ENCODE measurements at places on chromosomes 1 and 21.

DNA sequence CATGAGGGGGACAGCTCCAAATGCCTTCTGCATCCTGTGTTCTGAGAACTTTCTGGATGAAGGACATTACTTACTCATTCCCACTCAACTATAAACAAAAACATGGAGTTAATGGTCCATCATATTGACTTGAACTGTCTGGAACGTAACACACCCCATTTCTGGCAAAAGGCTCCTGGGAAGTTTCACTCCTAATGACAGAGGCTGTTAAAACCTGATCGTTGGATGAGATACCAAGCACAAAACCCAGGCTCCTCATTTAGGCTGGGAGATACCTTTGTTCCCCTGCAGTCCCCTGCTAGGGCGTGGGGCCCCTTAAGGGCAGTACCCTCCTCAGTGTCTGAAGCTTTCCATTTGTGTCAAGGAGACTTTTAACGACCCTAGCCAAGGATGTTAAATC lies 78.9 kb downstream of the RHOU start:
- no peak for DNase-seq

- DNase-seq = peak; percentile 0
These were observed 1887.4 kb downstream of the NCAM2 start for GRCh38 chr21:22885614-22886013.

GRCh38 chr1:229094476-229095311 lies 176.2 kb upstream of the RAB4A start:
- peak; percentile 82 for DNase-seq

- no peak for DNase-seq
These were observed 131.7 kb downstream of the BRINP2 start for GRCh38 chr1:177302357-177303044.

- peak; percentile 47 for DNase-seq
These were observed 149.9 kb upstream of the C1orf105 start for GRCh38 chr1:172270605-172271004.

GRCh38 chr1:156452907-156453306 lies 47.7 kb downstream of the MEF2D start:
- DNase-seq = no peak

- no peak for DNase-seq
These were observed 9.1 kb downstream of the CTSE start for GRCh38 chr1:206014601-206015000.

- no peak for DNase-seq
These were observed 34.2 kb downstream of the GATAD2B start for GRCh38 chr1:153888533-153888932.

GRCh38 chr1:247303216-247303615 lies 28.5 kb downstream of the ZNF496 start:
- DNase-seq = no peak

- no peak for DNase-seq
These were observed 181.1 kb downstream of the KCNK2 start for GRCh38 chr1:215263636-215264035.

DNA sequence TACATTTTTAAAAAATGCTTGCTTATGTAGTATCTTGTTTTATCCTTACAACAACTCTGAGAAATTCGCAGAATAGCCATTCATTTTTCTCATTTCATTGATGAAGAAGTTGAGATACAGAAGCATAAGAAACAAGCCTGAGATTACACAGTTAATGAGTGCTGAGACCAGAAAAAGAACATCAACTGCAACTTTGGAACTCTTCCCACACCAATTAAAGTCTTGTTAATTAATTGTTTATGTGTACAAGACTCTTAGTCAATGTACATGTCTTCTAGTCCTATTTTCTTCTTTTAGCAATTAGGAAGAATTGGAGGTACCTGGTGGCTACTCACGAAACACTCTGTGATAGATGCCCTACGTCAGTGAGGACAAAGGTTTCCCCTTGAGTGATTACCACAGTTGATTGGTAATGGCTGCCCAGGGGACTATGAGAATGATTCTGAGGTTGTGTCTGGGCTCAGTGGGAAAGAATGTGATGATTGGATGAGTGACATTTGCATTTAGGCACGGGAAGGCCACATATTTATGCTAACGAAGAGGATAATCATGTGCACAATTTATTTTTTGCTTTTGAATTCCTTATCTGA lies 187.4 kb upstream of the KCNK2 start:
- no peak for DNase-seq

GRCh38 chr1:221227872-221228337 lies 348.7 kb downstream of the HLX start:
- no peak for DNase-seq

- no peak for DNase-seq
These were observed 18.7 kb downstream of the ADARB1 start for GRCh38 chr21:45093035-45093532.

GRCh38 chr1:175919001-175919400 lies 175.6 kb upstream of the TNR start:
- DNase-seq = no peak

DNA sequence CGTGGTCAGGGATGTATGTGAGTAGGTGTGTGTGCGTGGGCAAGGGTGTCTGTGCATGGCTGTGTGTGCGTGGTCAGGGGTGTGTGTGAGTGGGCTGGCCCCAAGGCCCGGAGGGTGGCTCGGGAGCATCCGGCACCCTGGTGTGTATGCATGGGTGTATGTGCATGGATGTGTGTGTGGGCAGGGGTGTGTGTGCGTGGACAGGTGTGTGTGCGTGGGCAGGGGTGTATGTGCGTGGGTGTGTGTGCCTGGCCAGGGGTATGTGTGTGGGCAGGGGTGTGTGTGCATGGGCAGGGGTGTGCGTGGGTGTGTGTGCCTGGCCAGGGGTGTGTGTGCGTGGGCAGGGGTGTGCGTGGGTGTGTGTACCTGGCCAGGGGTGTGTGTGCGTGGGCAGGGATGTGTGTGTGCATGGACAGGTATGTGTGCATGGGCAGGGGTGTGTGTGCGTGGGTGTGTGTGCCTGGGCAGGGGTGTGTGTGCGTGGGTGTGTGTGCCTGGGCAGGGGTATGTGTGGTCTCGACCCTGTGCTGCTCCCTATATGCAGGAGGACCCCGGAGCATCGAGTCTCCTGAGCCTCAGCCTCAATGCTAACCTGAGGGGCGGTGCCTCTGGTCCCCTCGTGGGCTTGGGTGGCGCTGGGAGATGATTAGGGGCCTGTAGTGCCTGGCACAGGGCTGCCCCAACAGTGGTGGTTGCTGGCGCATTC lies 16.3 kb downstream of the ARHGEF16 start:
- no peak for DNase-seq

GRCh38 chr1:203622486-203622885 lies 4.1 kb upstream of the ATP2B4 start:
- no peak for DNase-seq

- DNase-seq = no peak
These were observed 62.7 kb downstream of the HSF2BP start for GRCh38 chr21:43596616-43597015.

DNA sequence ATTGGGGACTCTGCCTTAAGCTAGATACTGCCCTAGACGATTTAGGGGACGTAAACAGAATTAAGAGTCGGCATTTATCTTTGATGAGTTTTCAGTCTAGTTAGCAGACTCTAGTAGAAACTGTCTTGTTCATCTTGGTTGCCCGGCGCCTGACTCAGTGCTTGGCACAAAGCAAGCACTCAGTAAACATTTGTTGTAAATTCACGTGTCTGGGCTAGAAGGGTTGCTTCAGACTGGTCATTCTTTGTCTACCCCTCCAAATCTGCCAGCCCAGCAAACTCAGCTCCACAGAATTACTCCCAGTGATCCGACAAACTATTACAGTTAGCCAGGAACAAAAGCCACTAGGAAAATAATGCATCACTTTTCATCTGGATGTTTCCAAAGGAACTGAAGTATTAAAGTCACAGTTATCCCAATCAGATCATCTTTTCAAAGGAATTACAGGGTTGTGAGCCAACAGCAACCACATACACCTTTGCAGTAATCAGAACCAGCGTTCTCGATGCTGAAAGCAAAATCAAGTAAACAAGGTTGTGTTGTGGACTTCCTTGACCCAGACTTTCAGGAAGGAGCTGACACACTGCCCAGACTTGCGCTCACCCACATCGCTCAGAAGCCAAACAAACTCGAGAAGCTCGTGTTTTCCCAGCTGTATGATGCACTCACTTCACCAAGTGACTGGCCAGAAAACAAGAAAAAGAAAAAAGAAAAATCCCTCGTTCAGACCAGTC lies 66.5 kb upstream of the GADD45A start:
- DNase-seq = peak; percentile 69

- DNase-seq = peak; percentile 38
These were observed 70.8 kb upstream of the CASZ1 start for GRCh38 chr1:10867138-10867721.

DNA sequence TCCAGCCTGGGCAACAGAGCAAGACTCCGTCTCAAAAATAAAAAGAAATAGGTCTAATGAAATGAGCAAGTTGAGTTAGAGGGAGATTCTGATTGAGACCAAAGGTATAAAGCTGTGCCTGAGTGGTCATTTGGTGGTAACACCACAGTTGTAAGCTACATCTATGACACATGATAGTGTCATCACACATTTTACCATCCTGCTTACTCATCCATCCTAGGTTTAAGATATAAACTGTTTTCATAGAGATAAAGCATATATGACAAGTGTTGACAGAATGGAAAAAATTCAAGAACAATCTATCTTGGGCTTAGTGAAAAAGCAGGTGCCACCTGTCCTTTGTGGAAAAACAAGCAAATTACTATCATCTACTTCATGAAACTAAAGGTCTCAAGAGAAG lies 7.1 kb upstream of the CFAP141 start:
- DNase-seq = peak; percentile 61

GRCh38 chr1:235644693-235645305 lies 4.8 kb downstream of the GNG4 start:
- no peak for DNase-seq

- DNase-seq = no peak
These were observed 16.2 kb downstream of the LAPTM5 start for GRCh38 chr1:30741239-30741894.

DNA sequence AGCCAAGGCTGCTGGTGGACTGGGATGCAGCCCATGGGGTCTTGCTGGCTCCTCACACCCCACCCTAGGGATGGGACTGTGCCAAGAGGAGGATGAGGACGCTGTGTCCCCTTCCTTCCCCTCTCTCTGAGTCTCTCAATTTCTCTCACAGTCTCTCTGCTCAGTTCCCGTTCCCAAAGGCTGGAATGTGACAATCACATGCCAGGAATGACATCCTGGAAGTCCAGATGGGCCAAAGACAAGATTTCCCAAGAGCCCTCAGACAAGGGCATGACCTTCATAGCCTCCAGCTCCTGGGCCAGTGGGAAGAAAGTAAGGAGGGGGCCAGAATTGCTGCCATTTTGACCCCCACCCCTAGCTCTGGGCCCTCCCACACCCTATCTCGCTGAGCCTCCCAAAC lies 7.6 kb upstream of the CDCP2 start:
- peak; percentile 32 for DNase-seq

DNA sequence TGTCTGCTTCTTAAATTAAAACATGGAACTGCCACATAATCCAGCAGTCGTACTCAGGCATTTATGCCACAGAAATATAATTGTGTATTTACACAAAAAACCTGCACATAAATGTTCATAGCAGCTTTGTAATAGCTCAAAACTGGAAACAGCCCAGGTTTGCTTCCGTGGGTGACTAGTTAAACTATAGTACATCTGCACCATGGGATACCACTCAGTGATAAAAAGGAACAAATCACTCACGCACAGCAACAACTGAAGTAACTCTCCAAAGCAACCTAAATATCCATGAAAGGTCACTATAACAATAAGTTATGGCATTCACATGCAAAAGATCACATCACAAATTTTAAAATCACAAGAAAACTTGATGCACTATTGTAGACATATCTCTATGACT lies 64.4 kb downstream of the KCNT2 start:
- DNase-seq = no peak

GRCh38 chr1:156295391-156295947 lies at the start of gene GLMP:
Gene GLMP, minus strand, starts transcription at chr1:156295679. Its CDS starts 34 bp downstream, at chr1:156295645.
- DNase-seq = peak; percentile 71

GRCh38 chr1:40659649-40659947 lies 5.9 kb downstream of the RIMS3 start:
- no peak for DNase-seq

GRCh38 chr21:45297329-45297728 lies 9.6 kb upstream of the POFUT2 start:
- no peak for DNase-seq

DNA sequence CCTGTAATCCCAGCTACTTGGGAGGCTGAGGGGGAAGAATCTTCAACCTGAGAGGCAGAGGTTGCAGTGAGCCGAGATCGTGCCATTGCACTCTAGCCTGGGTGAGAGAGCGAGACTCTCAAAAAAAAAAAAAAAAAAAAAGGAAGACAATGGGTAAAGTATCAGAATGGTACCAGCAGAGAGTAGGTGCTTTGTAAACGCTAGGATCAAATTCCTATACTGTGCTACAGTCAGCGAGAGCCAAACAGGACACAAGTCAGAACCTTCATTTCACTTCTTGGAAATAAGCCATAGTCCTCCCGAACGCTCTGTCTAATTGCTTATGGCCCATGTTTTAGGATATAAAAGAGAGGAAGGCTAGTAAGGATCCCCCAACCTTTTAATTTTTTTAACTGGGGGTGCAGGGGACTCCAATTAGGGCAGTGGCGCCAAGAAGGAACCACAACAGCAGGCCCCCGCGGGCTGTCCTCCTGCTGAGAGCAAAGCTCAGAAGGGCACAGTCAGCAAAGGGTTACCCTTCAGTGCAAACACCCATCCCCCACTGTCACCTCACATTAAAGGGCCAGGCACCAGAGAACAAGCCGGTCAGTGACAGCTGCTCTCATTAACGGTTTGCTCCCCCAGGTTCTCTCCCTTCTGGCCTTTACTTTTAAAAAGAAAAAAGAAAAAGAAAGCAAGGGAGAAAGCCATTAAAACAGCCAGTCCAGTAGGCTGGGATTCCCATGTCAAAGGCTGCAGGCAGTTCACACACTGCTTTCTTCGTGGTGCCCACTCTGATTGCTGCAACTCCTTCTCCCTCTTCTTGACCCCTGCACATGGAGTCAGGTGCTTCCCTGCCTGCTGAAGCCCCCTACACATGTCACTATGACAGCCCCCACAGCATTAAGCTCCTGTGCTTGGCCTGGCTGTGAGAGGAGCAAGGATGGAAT lies 69.4 kb downstream of the PLPP3 start:
- no peak for DNase-seq

DNA sequence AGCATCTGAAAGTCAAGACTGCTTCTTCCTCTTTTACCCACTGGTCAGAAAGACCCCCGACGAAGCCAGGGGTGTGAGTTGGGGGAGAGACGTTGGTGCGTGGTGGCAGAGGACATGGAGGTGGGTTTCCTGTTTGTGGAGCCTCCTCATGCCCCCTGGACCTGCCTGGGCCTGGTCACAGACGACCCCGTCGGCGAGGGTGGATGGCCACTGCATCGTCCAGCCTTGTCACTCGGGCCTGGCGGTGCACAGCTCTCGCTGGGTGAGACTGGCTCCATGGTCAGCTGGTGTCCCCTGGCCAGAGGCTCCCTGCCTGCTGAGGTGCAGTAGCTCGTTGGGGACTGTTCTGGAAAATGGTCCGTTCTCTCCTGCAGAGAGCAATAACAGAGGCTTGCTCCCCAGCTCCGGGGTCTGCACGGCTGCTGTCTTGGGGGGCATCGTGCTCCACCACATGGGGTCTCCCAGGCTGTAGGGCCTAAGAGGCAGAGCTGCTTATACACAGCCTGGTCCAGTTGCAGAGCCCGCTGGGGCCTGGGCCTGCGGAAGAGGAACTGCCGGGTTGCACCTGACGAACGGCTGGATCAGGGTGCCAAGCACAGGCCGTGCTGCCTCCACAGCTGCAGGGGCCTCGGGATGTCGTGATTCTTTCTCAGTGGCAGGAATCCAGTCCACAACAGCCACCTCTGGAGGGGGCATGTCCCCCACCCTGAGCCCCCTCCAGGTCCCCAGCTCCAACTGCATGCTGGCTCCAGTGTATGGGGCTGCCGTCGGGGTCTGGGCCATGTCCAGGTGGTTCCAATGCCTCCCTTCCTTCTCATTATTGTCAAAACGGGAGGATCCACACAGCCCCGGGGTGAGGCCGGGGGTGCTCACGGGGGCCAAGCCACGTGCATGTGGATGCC lies 18.0 kb upstream of the ACTRT2 start:
- DNase-seq = no peak

Data from fibroblast of skin of back (primary cell).